Nephron progenitor cell (in vitro differentiated cells): ENCODE measurements at places on chromosomes 12 and 14.

DNA sequence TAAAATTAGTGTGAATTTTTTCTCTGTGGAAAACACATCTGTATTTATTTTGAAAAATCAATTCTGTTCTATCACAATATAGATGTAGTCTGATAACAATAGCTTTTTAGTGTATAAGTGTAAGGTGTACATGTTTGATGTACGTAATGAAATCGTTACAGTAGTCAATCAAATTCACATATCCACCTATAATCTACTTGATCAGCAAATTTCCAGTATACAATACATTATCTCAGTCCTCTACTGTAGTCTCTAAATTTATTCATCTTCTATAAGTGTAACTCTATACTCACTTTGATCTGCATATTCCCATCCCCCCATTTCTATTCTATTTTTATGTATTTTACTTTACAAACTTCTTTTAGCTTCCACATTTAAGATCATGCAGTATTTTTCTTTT is 13.0 kb downstream of the PLEKHA5 start:
- no peak for DNase-seq

DNA sequence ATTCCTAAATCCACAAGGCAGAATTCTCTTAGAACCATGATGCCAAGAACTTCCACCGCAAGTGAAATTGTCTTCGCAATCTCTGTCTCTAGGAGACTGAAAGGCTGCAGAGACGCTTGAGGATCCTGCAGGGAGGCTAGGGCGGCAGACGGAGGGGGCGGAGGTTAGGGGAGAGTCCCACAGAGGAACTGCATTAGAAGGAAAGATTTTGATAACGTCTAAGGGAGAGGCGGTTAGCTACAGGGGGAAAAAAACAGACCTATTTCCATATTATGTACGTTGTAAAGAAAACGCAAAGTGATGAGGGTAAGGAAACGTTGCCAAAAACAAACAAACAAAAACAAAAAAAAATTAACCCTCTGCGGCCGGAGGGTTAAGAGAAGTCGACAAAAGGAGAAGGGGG is 595 bp downstream of the KLHL28 start:
- DNase-seq: peak; percentile 56

DNA sequence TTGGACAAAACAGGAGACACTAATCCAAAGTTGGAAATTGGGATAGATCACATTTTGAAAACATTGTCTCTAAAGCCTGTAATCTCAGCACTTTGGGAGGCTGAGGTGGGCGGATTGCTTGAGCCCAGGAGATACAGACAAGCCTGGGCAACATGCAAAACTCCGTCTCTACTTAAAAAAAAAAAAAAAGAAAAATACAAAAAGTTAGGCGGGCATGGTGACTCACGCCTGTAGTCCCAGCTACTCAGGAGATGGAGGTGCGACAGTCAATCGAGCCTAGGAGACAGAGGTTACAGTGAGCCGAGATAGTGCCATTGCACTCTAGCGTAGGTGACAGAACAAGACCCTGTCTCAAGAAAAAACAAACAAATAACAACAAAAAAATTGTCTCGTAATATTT is 152.1 kb downstream of the MGAT4C start:
- no peak for DNase-seq

- peak; percentile 75 for DNase-seq
Measured at GRCh38 chr12:123532808-123533649, 490 bp downstream of the RILPL1 start.

GRCh38 chr14:105397350-105397931 is 897 bp upstream of the TEX22 start:
- DNase-seq: no peak

DNA sequence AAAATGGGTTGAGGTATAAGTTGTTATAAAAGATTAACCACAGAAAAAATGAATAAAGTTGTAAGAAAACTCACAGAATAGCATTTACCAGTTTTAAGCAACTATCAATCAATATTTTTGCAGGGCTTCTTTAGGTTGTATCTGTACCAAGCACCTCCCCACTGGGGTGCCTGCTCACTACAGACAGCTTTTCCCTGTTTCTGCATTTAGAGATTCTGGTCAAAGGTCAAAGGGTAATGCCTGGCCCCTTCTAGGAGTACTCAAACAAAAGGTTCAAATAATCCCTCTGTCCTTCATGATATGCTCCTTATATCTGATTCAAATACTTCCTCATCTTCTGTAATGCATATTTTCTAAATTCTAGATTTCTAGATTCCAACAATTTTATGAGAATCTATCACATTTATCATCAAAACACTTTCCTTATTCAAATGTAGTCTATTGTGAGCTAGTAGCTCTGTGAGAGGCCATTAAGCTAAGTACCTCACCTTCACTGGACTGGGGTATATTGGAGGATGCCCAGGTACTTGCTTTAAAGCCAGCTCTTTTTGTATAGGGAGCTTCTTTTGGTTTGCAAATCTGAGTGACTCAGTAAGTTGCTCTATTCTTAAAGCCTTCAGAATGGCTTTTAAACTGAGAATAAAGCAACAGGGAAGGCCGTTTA is 120.7 kb upstream of the PTPRB start:
- no peak for DNase-seq

DNA sequence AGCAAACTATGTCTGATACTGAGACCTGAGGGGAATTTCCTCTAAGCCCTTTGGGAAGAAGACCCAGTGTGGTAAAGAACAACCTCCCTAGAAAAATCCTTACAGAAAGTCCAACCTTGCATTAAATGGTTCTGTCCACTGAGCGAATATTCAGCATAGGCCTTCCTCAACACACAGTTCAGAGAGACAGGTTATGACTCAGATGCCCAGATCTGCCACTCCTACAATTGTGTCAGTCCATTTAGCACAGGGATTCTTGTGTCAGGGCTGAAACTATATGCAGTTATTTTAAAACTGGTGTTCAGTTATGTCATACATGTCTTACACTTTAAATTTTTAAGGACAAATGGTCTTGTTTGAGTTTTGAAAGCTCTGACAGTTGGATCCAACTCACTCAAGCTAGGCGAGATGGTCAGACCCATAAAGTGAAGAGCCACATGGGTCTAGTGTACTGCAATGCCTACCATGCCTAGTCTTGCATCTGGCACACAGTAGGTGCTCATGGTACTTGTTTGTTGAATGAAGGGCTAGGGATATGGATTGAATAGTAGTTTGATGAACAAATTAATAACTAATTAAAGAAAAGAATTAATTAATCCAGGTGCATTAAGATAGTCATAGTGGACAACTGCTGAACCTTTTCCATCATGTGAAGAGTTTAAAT is 207.5 kb upstream of the PWP1 start:
- DNase-seq: no peak

DNA sequence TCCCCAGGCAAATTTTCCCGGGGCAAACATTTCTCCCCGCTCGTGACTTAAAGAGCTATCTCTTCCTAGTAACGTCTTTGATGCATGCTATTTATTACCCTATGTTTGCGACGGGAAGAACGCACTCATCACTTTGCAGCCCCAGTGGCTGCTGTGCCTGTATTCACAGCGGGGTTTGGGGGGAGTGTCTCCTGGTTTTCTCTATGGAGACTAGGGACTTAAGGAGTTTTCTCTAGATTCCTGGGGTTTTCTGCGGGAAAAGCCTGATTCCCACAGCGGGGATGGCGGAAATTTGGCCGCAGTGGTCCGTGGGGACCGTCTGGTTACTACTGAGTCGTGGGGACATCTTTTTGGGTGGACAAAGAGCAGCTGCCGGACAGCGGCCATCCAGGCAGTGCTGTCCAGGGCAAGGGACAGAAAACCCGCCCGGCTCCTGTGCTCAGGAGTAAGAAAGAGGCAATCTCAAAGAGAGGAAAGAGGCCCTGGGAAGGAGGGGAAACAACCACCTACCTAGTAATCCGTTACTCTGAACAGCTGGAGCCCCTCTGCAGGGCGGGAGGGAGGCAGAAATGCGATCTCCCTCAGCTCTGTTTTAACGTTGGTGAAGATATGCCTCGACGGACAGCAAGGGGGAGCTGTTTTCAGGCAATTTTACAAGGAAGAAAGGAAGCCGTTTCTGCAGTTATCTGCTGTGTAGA is 771 bp upstream of the AVPR1A start:
- peak; percentile 67 for DNase-seq

- no peak for DNase-seq
Measured at GRCh38 chr14:36512585-36513003, 7.4 kb downstream of the NKX2-1 start.

DNA sequence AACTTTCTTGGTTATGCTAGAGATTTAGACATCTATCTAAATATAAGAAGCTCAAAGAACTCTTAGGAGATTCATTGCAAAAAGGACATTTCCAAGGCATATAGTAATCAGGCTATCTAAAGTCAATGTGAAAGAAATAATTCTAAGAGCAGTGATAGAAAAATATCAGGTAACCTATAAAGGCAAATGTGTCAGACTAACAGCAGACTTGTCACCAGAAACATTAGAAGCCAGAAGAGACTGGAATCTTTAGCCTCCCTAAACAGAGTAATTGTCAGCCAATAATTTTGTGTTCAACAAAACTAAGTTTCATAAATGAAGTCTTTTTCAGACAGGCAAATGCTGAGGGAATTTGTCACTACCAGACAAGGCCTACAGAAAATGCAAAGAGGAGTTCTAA is 122.0 kb upstream of the SCAF11 start:
- no peak for DNase-seq

- DNase-seq: no peak
Measured at GRCh38 chr12:72605975-72606374, 333.8 kb downstream of the TRHDE start.

DNA sequence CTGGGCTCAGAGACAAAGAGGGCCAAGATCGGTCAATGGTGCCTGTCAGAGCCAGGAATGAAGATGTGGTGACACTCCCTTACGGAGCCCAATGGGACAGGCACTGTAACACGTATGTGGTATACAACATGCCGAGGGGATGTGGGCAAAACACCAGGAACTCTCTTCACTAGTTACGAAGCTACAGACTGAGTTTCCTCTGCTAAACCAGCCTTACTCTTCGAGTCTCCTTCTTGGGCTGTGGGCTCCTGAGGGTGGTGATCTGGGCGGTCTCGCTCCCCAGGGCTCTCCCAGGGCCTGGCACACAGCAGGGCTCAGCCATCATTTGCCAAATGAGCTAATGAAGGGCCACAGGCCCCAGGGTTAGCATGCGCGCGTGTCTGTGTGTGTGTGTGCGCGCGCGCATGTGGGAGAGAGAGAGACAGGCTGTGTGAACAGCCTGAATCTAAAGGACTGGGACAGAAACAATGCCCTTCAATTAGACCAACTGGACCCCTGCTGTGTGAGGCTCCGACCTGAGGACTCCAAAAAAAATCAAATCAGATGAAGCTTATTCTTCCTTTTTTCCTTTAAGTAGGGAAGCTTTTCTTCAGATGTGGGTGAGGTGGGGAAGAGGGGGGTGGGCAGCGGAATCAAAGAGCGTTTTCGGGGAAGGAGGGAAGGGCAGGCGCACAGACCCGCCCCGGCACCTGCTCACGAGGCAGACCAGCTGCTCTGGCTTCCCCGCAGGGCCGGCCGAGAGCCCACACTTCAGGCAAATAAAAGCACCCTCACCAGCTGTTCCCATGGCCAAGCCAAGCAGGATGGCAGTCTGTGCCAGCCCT is 42.5 kb downstream of the CCDC88C start:
- DNase-seq: no peak
